NCI-H1930 (cell line): ENCODE measurements at places on chromosomes 1 and 21.

GRCh38 chr1:64733581-64734286 is 11.1 kb upstream of the RAVER2 start:
- no peak for DNase-seq

DNA sequence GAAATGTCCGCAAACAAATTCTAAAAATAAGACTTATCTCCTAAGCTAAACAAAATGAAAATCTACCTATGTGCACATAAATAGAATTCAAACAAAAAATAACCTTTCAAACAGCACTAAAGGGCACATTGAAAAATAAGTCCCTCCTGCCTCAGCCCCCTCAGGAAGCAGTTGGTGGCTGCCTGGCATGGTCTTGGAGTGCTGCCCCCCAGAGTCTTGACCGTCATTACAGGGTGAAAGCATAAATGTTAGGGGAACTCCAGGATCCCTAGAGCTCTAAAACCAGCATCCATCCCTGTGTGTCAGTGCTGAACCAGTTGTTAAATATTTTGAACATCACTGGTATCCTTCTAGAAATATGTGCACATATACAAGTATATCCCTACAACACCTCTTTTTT is 6.5 kb upstream of the NPL start:
- no peak for DNase-seq

GRCh38 chr1:230068621-230068873 is 1.5 kb downstream of the GALNT2 start:
- no peak for DNase-seq

DNA sequence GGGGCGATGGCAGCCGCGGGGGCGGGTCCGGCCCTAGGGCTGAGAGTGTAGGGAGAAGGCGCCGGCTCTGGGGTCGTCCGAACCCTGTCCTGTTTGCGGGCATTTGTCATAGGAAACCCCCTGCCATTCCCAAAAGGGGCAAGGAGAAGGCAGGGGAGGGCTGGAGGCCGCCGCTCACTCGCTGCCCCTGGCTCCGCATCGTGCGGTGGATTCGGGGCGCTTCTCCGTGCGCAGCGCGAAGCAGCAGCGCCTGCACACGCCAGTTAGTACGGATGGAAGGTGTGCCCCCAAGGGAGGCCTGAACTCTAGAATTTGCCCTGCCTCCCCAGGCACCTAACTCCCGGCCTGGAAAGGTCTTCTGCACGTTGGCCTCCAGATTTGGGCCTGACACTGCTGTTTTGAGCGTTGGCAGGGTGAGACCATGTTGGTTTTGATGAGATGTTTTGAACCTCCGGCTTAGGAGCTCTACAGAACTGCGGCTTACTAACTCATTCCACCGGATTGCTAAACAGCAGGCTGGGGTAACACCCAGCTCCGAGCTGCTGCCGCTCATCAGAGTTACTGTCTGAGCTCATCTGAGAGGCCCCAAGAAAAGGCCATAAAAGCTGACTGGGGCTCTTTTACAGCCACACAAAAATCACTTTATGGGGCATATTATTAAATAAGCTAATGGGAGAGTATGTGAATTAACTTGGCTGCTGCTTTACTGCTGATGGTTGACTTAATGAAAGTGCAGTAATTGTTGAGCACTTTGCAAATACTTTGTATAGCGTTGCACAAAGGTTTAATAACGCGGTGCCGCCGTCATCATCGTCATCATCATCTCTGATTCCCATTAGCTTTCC is 987 bp downstream of the GPR137B start:
- no peak for DNase-seq

DNA sequence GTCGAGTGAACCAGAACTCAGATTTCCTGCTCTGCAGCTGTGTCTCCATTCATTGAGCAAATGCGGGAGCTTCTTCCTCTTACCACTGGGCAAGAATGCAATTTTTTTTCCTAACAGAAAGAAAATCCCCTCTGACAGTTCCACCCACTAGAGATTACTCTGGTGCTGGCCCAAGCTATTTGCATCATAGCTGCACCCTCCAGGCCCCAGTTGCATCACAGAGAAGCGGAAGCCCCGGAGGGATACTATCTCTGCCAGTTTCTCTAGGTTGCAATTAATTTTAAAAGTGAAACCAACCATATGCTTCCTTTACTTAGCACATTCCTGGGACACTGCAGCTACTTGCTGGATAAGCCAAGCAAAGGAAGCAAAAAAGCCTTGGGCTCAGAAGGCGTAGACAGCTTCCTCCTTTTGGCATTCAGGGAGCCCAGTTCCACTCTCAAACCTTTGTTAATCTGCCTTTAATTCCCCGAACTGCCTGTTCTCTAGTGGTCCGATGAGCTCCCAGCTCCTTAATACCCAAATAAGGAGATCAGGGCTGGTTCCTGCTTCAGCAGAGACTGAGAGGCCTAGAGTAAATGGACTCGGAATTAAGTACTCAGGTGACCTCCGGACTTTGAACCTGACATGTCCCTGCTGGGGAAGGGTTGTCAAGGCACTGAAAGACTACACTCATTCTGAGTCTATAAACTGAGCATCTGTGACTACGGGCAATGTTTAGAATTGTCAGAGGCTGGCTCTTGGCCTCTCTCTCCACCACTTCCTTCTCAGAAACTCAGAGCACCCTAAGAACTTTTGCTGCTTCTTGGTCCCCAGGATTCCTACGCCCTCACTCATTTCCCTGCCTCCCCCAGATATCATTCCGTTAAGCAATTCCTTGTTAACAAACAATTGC is 72.5 kb upstream of the TNFSF18 start:
- DNase-seq, result no peak

- DNase-seq, result no peak
Observed at GRCh38 chr1:106876384-106876783, 180.1 kb upstream of the PRMT6 start.

GRCh38 chr1:15214527-15214926 is 32.5 kb upstream of the FHAD1 start:
- DNase-seq, result no peak

DNA sequence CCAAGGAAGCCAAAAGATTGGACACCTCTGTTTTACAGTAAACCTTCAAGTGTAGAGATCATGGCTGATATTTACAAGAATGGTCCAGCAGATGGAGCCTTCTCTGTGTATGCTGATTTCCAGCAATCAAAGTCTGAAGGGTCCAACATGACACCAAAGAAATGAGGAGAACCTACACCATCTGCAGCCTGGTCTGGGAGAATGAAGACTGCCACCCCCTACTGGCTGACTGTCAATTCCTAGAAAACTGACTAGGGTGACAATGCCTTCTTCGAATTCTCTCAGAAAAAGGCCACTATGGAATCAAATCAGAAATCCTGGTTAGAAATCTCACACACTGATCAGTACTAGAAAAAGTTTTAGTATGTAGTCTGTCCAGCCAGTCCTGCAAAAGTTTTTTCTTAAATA is 83.3 kb downstream of the CDC42BPA start:
- DNase-seq, result no peak

- no peak for DNase-seq
Observed at GRCh38 chr1:151728151-151729054, 7.1 kb downstream of the RIIAD1 start.

DNA sequence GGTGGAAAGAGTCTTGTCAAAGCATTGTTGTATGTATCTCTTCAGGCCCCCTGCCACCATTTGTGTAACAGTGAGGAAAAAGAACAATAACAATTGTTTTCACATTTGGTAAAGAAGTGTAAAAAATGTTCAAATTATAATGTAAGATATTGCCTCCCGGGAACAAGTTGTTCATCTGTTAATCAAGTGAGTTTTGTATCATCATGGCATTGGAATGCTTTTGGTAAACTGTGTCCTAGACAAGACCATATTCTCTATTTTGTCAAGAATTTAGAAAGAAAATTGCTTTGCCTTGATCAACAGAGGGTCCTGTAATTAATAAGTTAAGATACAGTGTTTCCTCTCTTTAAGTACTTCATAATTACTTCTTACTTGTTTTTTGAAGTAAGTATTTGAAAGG is 692.0 kb upstream of the NR5A2 start:
- DNase-seq, result no peak

- DNase-seq, result no peak
Observed at GRCh38 chr1:214761030-214761429, 158.0 kb downstream of the CENPF start.

- DNase-seq, result no peak
Observed at GRCh38 chr1:93056649-93057048, 22.4 kb upstream of the MTF2 start.

- no peak for DNase-seq
Observed at GRCh38 chr1:6275826-6276782, 15.2 kb upstream of the GPR153 start.

DNA sequence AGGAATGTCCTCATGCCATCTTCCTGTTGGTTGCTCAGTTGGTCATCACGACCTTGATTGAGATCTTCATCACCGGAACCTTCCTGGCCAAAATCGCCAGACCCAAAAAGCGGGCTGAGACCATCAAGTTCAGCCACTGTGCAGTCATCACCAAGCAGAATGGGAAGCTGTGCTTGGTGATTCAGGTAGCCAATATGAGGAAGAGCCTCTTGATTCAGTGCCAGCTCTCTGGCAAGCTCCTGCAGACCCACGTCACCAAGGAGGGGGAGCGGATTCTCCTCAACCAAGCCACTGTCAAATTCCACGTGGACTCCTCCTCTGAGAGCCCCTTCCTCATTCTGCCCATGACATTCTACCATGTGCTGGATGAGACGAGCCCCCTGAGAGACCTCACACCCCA is 42.9 kb downstream of the KCNJ15 start:
- no peak for DNase-seq

DNA sequence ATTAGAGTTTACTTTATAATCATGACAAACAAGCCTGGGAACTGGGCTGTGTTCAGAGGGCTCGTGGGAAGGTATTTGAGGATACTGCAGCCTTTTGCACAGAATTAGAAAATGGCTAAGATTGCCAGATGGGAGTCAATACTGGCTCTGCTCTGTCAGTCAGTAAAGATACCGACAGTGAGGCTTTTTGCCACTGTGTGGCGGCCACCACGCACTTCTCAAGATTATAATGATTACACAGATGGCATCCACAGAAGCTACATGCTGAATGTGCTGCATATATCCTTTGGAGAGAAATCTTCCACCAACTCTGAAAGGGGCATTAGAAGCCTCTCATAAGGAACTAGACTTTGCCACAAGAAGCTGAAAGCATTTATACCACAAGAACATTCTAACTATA is 213.4 kb upstream of the PTBP2 start:
- no peak for DNase-seq

GRCh38 chr1:214327514-214327913 is 46.6 kb downstream of the SMYD2 start:
- DNase-seq, result no peak

GRCh38 chr1:179079113-179079761 is 2.6 kb upstream of the TOR3A start:
- DNase-seq, result peak; percentile 53

DNA sequence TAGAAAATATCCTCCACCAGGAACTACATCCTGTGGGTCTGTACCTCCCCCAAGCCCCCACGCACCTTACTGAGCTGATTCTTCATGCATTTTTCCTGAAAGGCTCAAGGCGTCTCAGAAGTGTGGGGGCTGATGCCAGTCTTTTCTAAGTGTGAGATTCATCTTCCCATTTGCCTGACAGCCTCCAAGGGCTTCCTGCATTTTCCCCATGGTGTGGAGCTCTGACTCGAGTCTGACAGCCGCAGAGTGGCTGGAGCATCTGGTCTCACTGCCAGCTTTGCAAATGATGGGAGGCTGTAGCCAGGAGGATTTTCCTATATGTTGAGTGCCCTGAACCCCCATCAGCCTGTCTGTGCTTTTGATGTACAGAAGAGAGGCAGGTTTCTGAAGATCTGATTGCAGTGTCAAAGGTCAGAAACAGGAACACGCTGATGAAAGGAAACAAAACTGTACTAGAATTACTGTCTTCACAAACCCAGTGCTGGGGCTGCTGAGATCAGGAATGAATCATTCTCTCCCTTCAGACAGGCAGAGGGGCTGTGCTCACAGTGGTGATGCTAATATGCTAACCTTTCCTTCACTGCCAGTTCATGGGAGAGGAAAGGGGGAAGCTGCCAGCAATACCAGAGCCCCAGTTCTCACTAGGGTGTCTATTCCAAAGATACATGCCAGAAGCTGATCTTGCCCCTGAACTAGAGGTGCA is 201.5 kb upstream of the C1orf174 start:
- no peak for DNase-seq

DNA sequence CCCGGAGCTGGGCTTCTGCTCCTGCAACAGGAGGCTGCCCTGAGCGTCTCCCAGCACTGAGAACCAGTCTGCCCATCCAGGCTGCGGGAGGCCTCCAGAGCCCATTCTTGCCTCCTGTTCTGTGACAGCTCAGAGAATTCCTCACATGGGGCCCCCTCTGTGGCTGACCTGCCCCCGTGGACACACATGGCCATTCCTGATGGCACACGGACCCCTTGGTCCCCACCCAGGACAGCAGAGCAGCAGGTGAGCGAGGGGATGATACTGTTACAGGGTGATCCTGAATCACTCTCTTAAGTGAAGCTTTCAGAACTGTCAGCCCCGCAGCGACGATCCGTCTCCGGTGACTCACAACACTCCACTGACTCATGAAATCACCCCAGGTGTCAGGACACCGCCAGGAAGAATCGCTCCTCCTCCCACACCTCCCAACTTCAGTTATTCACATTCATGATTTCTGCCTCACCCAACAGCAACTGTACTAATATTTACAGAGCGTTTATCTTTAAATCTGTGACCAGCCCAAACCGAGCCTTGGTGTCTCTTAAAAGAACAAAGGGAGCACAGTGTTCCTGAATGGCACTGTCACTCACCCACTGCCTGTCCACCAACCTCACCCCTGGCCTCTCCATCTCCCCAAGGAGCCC is 22.5 kb downstream of the CHD5 start:
- DNase-seq, result no peak

DNA sequence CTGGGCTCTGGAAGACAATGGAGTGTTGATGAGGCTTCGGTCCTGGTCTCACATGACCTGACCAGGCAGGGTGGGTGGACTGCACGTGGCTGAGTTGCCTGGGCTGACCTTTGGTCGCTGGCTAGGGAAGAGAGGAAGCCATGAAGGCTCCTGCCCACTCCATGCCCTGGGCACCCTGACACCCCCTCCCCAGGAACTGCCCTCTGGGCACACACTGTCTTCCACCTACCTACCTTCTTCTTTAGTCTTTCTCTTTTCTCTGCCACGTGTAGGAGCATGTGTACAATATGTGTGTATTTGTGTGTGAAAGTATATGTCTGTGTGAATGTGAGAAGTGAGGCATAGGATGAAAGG is 15.1 kb downstream of the POU3F1 start:
- DNase-seq, result no peak
